ENCODE measurements at places on chromosomes 4 and X.
A peak's percentile ranks its signal among the peaks of the same experiment; 100 is the strongest.

DNA sequence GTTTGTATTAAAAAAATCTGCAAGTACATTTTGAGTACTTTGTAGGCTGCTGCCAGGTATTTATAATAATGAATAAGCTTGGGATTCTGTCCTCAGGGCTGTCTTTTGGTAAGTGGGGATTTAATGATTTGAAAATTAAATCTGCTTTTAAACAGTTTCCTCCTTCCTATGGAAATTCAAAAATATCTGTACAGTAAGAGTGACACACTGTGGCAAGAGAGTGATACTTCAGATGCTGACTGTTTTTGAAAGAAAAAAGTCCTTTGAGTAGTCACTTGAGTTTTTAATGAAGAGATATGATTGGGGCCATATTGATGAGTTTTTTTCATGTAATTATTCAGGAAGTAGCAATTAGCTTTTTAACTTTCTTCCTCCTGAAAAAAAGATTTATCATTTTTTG, 49.2 kb downstream of the SMARCAD1 start:
- no peak for DNase-seq

GRCh38 chr4:1793940-1794808, 1.1 kb downstream of the FGFR3 start:
- DNase-seq = no peak

DNA sequence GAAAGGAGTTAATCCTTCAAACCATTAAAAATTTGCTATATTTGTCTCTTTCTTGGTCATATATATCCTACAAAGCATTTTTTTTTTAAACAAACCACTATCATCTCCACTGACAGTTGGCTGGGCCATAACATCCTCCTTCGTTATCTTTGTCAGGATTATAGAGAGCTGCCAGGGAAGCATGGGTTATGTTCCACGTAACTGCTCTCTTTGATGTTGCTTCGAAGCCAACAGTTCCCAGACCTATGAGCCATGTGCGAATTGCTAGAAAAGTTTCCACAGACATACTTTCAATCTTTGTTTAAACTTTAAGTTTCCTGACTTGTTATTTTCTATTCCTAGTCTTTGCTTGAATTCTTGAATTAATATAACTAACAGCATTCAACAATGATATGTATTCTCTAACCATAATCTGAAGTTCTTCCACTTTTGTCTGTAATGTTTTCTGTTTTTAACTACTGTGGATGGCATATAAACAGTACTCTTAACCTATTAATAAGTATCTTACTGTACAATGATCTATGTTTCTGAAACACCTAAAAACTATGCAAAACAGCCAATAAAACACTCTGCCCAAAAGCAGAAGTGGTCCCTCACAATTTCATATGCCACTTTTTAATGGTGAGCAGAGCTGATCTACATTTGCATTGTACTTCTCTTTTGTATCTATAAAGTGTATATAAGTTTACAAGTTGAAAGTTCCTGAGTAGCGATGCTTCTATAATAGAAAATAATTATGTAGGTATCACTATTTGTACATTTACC, 37.9 kb downstream of the EREG start:
- no peak for DNase-seq

DNA sequence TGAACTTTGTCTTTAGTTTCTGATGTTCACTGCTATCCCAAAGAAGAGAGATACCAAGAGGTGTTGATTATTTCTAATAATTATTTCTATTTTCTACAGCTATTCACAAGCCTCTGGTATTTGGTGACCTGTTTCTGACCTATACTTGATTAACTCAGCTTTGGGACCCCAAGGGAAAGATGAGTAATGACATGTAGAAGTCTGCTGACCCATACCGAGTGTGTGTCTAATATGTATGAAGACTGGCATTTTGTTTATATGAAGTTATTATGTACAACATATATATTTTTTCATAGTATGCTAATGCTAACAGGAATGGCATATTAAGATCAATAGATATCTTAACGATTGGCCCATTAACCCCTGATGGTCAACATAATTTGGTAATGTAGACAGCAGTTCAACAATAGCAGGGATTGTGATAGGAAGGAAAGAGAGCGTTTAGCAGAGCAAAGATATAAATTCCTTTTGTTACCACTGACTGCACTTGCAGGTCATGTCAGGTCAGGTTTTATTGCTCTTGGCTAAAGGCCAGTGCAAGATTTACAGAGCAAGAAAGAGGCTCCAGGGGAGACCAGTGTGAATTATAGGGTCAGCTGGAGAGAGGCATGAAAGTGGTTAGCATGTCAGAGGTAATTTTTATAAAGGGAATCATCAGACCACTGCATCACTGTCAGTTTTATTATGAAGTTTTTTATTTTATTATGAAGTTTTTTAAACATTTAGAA, 94.7 kb upstream of the DIPK2B start:
- no peak for DNase-seq

- no peak for DNase-seq
Observed at GRCh38 chr4:106796876-106797275, 239.2 kb downstream of the DKK2 start.

DNA sequence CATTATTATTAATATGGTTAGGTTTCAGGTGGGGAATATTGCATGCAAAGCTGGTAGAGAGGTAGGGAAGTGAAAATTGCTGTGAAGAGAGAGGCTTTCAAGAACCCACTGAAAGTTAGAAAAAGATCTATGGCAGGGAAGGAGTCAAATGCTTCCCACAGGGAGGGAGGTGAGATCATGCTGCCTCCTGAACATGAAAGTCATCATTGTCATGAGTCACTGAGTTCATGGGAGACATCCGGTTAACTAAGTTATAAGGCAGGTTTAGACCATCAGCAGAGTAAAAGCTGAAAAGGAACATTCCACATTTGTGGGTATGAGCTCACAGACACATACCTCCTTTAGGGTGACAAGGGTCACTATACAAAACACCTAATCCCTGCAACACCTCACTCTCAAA, 16.2 kb downstream of the GATB start:
- no peak for DNase-seq

DNA sequence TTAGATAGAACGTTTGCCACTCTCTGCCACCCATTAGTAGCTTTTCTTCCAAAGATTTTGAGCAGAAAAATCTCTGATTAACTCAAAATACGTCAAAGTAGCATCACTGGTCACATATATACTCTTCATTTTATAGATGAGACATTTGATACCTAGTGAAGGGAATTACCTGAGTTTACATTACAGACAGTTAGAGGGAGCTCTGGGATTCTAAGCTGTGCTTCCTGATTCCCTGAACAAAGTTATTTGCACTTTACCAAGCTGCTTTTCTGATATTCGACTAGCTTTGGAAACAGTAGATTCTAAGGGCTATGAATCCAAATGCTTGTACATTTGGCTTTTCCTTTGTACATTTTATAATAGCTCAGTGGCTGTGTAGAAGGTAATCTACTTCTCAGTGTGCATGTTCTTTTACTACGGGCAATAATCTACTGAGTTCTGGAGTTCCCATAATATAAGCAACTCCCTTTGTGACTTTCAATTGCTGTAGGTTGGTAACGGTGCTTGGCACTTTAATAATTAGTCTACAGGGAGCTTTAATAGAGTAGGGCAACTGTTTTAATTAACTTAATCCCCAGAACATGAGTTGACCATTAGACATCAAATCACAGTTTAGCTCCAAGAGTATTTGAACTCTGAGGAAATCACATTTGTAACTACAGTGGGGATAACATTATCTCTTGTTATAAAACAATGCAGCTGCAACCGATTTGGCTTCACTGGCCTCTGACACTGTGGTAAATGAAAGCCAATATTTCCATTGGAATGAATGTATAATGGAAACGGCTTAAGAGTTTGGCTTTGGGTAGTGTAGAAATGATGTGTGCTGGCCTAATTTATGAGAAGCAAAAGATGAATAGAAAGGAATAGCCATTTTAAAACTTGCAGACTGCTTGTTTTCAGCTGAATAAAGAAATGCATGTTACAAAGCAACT, 1602.4 kb downstream of the STIM2 start:
- no peak for DNase-seq

DNA sequence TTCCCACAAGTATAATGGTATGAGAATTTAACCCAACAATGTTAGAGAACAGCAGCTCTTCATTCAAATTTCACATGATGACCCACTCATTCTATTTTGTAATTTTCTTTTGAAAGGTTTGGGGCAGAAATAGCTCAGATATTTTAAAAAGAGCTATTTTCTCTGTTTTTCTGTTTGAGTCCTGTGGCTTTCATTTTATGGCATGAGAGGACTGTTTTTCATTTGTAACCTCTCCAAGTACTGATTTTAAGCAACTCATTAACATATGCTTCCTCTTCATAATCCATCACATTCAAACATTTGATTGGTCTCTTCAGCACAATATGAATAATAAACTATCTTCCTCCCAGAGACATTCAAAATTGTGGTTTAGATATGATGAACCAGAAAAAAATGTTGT, 129.0 kb upstream of the TEX13A start:
- DNase-seq = no peak

DNA sequence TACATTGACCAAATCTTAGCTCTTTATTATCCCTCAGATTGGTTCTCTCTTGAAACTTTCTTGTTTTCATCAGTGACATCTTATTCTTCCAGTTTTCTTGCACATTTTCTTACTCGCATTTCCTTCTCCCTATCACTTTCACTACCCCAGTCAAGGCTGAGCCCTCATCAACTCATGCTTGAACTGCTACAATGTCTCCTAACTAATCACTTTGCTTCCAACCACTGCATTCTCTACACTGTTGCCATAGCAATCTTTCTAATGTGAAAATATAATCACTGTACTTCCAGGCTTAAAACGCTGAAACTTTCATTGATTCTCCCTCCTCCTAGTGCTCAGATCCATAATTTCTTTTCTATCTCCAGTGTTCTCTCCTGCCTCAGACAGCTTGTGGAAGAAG, 22.2 kb upstream of the LPAR4 start:
- no peak for DNase-seq

- no peak for DNase-seq
Observed at GRCh38 chrX:84475101-84475500, 27.2 kb downstream of the HDX start.

DNA sequence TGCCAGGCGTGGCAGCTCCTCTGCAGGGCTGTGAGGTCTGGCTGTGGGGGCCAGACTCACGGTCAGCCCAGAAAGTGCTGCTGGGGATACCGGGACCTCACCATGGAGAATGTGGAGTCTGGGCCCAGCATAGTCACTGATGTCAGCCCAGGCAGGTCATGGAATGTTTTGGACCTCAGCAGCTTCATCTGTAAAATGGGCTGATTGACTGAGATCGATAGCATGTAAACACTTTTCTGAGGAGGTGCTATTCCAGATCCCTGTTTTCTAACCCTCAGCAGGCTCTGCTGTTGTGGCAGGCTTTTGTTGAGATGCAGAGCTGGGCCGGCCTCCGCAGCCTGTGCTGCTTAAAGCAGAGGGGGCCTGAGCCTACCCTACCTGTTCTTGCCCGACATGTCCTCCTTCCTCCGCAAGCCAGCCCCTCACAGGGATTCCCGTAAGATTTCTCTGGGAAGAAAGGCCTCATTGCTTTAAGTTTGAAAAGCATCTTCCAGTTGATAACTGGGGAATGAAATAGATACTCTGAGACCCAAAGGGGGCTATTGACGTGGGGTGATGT, 38.3 kb upstream of the HGFAC start:
- DNase-seq = no peak

DNA sequence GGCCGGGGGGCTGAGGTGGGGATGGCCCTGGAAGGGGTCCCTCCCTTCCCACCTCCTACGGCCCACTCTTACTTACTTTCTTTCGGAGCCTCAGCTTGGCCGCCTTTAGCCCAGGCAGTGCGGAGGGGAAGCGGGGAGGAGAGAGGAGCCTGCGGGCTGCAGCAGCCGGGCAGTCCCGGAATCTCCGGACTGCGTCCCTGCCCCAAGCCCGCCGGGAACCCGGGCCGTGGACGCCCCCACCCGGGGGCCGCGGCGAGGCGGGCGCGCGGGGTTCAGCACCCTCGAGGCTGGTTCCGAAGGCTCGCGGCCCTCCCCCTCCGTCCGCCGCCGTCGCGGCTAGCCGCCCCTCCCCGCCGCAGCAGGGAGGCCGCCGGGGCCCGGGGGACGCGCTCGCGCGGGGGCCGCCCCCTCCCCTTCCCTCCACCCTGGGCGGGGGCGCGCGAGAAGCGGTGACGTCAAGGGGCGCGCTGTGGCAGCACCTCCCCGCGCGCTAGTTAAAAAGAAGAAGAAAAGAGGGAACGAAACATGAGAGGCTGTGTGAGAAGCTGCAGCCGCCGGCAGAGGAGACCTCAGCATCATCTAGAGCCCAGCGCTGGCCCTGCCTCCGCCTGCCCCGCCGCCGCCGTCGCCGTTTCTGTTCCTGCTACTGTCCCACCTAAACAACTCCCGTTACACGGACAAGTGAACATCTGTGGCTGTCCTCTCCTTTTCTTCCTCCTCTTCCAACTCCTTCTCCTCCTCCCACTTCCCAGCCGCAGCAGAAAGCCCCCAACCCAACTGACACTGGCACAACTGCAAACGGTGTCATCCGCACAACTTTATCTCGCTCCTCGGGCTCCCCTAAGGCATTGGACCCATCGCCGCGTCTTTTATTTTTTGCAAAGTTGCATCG, at the start of gene HHIP:
TSS of gene HHIP (plus strand) at position 526 of the 892 bp plus-strand sequence. CDS start 520 bp downstream, outside the sequence.
- peak; percentile 64 for DNase-seq

DNA sequence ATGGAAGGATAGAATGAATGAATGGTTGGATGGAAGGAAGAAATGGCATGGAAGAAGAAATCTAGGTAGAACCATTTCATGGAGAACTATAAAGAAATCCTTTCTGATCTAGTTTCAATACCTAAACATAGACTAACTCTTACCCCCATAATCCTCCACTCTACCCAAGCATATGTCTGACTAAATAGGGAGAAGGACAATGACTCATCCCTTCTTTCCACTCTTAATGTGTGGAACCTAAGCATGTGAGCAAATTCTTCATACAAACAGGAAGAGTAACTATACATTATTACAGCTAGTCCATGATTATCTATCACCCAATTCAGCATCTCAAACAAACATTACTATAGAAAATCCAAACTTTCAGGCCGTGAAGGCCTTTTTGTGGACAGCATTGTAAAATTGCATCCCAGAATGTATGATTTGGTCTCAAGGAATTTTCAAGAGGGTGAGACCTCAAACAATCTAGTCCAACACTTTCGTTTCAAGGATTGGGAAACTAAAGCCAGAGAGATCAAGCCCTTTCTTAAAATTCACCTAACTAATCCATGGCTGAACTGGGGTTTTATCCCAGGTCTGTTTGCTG, 11.2 kb downstream of the C1QTNF7 start:
- no peak for DNase-seq

DNA sequence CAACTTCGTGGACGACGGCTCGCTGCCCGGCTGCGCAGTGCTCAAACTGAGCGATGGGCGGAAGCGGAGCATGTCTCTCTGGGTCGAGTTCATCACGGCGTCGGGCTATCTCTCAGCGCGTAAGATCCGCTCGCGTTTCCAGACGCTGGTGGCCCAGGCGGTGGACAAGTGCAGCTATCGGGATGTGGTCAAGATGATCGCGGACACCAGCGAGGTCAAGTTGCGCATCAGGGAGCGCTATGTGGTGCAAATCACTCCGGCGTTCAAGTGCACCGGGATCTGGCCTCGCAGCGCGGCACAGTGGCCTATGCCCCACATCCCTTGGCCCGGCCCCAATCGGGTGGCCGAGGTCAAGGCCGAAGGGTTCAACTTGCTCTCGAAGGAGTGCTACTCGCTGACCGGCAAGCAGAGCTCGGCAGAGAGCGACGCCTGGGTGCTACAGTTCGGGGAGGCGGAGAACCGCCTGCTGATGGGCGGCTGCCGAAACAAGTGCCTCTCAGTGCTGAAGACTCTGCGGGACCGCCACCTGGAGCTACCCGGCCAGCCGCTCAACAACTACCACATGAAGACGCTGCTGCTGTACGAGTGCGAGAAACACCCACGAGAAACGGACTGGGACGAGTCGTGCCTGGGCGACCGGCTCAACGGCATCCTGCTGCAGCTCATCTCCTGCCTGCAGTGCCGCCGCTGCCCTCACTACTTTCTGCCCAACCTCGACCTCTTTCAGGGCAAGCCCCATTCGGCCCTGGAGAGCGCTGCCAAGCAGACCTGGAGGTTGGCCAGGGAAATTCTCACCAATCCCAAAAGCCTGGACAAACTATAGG, 1.5 kb downstream of the MAB21L2 start:
- DNase-seq = peak; percentile 76

All from H1 (cell line).